ENCODE measurements at places on chromosomes 12 and 14.
A peak's percentile ranks its signal among the peaks of the same experiment; 100 is the strongest.

DNA sequence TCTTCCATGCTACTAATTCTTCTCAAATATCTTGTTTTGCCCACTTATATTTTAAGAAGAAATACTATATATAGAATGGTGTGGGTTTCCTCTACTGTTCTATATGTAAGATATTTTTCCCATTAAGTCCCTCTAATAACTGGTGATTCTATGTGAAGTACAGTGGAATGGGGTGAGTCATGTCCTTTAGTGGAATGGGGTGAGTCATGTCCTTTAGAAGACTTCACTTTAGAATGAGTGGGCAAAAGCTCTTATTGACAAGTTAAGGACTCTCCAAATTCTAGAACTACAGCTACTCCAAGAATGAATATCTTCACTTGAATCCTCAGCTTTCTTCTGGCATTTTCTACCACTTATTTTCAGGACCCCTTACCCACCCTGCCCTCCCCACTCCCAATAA is 349.9 kb downstream of the ETNK1 start:
- DNase-seq: no peak

DNA sequence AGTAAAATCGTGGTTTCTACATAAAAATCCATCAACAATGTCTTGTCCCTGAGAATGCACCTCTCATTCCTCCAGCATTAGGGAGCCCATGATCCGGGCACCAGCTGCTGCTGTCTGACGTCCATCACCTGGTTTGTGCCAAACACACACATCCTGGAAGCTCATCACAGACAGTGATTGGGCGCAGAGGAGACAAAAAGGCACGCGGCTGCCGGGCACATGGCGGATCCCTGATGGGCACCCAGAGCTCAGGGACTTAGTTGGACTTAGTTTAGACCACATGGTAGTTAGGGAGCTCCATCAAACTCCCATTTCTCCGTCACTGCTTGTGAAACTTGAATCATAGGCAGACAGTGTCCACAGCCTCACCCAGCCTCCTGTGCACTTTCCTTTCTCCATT is 1059.3 kb downstream of the TMEM121 start:
- DNase-seq: no peak

DNA sequence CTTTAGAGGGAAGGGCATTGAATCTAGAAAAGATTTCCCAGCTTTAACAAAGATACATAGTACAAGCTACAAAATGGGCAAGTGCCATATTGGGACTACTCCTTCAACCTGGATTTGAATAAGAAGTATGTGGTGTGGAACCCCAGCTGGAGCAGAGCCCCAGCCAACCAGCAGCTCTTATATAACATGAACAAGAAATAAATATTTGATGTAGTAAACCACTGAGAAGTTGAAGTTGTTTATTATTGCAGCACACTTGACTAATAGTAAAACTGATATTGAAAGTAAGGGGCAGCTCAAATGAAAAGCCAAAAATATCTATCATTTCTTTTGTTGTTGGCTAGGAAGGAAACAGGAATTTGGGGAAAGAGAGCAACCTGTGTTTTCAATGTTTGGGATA is 701.8 kb downstream of the TMTC2 start:
- no peak for DNase-seq

GRCh38 chr14:75249251-75249957 is 29.2 kb upstream of the FOS start:
- peak; percentile 93 for DNase-seq

- DNase-seq: no peak
Measured at GRCh38 chr12:62372134-62372533, 94.5 kb upstream of the MON2 start.

- DNase-seq: no peak
Measured at GRCh38 chr14:30798516-30798915, 75.8 kb upstream of the COCH start.

DNA sequence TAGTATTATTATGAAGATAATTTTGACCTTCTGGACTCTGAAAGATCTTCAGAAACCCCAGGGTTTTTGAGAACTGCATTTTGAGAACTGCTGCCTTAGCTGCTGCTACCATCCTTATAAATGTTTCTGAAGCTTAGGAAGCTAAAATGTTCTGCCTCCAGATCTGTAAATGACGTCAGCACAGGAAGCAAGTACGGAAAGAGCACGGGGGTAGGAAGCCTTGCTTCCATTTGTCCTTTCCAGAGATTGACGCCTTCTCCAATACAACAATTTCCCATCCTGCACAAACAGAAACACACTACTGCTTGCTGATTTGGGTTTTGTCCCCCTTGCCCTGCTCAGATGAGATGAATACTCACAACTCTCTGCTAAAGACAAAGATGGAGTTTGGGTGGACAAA is 17.9 kb downstream of the RAD52 start:
- DNase-seq: no peak

DNA sequence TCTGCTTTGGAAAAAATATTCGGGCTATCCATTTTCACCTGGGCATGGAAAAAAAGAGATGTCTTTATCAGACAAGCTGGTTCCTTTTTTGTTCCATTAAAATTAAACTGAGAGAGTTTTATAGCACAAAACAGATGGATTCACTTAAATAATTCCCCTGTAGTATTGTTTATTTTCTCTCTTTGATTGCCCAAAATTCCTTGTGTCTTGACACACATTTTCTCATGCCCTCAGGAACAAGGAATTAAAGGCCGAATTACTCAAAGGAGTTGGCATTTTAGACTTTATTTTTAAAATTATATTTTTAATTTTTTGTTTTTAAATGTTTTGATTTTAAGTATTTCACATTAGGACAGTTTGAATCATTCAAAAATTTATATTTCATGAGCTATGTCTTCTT is 69.6 kb upstream of the SLCO1C1 start:
- no peak for DNase-seq
